ENCODE measurements at places on chromosomes 12 and 14.
A peak's percentile ranks its signal among the peaks of the same experiment; 100 is the strongest.

GRCh38 chr12:63353559-63353958 lies 202.6 kb upstream of the AVPR1A start:
- no peak for DNase-seq

- DNase-seq = no peak
Measured at GRCh38 chr14:67377916-67378315, 17.8 kb downstream of the EIF2S1 start.

- DNase-seq = no peak
Measured at GRCh38 chr12:57227315-57228115, 2.0 kb upstream of the SHMT2 start.

DNA sequence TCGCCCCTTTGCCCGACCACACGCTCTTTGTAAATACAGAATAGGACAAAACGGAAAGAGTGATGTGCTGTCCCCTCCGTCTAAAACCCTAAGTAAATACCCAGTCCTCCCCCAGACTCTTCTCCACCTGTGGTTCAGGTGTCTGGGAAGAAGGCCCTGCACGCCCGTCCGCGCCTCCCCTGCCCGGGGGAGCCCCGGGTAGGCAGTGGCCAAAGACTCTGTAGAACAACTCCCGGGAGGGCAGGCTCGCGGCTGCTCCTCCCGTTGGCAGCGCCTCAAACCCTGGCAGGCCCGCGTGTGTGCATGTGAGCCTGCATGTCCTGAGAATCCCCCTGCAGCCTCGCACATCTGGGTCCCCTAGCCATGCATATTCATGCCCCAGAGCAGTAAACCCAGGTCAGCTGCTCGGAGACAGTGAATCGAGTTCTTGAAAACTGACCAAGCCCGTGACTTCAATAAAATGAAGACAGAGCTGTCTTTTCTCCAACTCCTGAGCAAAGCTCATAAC lies 165.8 kb downstream of the MON2 start:
- DNase-seq = no peak

GRCh38 chr12:105852951-105853350 lies 285.8 kb downstream of the NUAK1 start:
- no peak for DNase-seq

GRCh38 chr12:109723311-109723881 lies 9.8 kb downstream of the FAM222A start:
- DNase-seq = no peak

GRCh38 chr14:36661506-36662257 lies at the start of gene PAX9:
PAX9 (plus strand) TSS chr14:36661860; CDS start chr14:36662090, 230 bp downstream.
- DNase-seq = peak; percentile 53

GRCh38 chr14:92601757-92602417 lies 88.3 kb downstream of the RIN3 start:
- no peak for DNase-seq

GRCh38 chr12:92784797-92785562 lies 82.2 kb downstream of the PLEKHG7 start:
- no peak for DNase-seq

DNA sequence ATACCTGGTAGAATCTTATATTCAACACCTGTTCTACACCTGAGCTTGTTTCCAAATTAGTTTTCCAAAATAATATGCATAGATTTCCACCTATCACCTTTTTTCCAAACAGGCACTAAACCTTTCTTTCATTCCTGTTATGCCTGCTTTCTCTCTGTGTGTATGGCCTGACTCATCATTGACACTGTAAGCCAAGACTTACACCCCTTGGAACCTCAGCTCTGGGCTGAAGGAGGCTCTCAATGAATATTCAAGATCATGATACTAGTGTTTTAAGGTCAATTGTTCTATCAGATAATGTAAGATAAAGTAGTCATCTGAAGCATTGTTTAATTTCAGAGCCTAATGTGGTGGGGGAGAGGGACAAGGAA lies 1193.3 kb downstream of the FLRT2 start:
- no peak for DNase-seq

GRCh38 chr14:100422556-100423316 lies 99.6 kb downstream of the SLC25A47 start:
- no peak for DNase-seq

DNA sequence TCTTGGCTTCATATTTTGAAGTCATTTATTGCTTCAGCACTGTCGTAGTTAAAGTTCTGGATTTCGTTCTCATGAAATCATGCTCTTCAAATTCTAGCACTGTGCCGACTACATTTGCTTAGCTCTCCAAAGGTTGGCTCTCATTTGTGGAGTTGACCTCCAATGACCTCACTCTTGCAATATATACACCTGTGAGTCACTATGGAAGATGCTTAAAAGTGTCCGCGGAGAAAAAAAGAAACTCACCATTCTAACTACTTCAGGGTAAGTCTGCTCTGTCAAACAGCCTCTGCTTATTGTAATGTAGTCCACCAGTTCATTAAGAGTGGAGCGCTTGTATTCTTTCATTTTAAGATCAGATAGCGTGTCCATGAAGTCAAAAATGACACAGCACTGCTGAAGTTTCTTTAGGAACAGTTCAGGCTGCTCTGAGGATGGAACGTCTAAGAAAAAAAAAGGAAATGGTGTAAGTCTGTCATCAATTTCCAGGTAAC lies 89.7 kb downstream of the PPP2R5E start:
- no peak for DNase-seq

DNA sequence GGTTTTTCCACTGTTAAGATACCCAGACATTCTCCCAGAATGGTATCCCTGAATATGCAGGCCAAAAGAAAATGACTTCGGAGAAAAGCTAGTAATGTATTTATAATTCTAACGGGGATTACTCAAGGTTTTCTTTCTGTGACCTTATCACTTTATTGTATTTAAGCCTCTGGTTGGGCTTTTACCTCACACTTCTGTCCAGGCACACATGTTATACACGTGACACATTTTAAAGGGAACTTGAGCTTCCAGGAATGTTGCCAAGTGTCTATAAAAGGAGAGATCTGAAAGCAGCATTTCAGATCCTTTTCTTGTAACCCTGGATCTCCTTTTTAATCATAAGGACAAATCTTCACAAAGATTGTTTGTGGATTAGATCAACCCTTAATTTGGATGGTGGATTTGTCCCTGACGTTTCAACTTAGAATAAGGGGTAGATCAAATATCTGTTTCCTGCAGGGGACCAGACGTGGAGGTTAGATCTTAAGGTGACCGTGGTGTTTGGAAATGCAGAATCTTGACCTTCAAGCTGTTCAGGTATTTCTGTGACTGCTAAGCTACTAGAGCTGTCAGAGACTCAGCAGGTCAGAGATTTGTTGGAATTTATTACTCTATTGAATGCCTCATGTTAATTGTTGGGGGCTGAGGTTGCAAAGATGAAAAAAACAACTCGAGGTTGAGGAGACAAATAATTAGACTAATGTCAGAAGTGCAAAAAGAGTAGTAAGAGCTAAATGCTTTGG lies 1.5 kb downstream of the CIPC start:
- no peak for DNase-seq

GRCh38 chr12:93918900-93919299 lies 229.5 kb upstream of the PLXNC1 start:
- no peak for DNase-seq

- no peak for DNase-seq
Measured at GRCh38 chr14:88379706-88380343, 5.6 kb upstream of the SPATA7 start.

DNA sequence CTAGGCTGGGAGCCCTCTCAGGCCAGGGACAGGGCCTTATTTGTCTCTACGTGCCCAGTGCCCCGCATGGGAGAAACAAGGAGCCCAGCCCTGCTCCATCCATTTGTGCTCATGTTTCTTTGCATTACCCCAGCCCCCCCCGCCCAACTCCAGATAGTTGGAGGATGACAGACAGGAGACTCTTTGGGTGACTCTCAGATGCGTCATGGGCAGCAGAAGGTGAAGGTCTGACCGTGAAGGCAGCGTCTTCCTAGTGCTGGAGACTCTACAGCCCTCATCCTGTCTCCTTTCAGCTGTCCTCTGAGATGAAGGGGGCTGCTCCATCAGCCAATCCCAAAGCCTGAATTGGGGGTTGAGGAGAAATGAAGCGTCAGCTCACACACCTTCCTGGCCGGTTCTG lies 283 bp upstream of the PSMB11 start:
- no peak for DNase-seq

- DNase-seq = no peak
Measured at GRCh38 chr12:122651520-122652224, 51.5 kb downstream of the HCAR2 start.

- DNase-seq = no peak
Measured at GRCh38 chr12:80316222-80316621, 127.8 kb upstream of the PTPRQ start.

DNA sequence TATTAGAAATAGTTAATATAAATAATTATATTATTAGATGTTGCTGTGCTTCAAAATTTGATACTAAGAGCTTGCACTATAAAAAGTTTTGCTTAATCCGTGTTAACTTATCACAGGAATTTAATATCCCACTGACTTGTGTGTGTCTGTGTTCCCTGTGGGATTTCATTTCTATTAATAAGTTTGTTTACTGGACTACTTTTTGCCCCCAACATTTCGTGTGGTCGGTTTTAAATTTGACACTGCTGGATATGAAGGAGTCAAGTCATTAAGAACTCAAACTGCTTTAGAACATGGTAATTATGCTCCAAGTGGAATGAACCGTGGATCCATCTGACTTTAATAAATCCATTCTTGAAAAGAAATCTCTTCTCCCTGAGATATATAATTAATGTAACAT lies 182.2 kb upstream of the NUDT4 start:
- no peak for DNase-seq

GRCh38 chr12:123645878-123646277 lies 12.2 kb downstream of the GTF2H3 start:
- DNase-seq = no peak

DNA sequence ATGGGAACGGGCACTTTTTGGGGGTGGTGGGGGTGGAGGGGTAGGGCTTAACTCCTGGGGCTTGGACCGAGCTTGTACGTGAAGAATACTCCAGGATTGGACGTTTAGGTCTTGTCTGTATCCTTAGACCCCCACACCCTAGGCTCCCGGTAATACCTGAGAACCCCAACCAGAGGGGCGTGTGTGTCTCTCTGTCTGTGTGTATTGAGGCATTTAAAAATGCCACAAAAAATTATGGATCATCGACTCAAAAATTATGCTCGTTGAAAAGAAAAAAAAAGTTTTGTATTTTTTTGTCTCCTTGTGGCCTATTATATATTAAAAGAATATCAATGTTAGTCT lies 459 bp downstream of the PPFIBP1 start:
- DNase-seq = no peak

GRCh38 chr14:74605531-74606223 lies 6.4 kb downstream of the LTBP2 start:
- DNase-seq = no peak

DNA sequence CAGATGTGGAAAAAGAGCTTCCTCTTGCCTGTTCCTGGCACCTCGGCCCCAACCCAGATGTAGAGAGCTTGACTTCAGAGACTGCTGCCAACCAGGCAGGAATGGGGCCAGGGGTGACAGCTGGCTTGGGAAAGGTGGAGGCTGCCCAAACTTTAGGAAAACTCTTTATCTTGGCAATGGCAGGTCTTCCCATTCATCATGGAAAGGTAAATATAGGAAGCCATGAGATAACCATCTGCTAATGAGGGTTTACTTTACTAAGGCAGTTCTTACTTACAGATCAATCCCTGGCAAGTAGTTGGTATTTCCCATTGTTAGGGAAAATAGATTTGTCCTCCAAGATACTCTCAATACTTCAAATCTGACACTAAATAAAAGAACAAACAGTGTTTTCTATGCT lies 143.1 kb upstream of the NUDT4 start:
- no peak for DNase-seq

DNA sequence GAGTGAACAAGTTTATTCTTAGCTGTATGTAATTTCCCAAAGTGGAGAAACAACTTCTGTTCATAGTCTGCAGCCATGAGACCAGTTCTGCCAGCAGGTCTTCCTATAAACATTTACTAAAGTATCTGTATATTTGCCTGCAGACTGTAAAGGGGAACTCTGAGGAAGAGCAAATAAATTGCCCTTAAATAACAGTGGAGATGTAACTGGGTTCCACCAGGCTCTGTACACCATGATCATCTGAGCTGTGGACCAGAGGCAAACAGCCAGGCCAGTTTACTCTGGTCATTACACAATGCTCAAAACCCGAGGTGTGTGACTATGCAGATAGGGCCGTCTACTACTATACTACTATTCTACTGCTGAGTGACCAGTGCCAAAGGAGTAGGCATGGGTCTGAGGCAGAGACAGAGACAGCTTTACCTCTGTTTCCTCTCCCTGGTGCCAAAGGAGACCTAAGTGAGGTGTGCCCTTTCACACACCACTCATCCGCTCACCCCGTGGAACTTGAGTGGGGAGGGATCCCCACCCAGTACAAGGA lies 21.1 kb upstream of the CERS5 start:
- no peak for DNase-seq

DNA sequence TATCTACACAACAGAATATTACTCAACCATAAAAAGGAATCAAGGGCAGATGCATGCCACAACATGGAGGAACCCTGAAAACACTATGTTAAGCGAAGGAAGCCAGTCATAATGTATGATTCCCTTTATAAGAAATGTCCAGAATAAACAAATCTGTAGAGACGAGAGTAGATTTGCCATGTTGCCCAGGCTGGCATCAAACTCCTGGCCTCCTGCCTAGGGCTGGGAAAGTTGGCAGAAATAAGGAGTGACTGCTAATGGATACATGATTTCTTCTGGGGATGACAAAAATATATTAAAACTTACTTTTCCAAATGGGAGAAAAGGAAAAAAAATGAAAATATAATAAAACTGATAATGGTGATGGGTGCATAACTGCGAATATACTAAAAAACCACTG lies 10.9 kb downstream of the CLIP1 start:
- no peak for DNase-seq

DNA sequence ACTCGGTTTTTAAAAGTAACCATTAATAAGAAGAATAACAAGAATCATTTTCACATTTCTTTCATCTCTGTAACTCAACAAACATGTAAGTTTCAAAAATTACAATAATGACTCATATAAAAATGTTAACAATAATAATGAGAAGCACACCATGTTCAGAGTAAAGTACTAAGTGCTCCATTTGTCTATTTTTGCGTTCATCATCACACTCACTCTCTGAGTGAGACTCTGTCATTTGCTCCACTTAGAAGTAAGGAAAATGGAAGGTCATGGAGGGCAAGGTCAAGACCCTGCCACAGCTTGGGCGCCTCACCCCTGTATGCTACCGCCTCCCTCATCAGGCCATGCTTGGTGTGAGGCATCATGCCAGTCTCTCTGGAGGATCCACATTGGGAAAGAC lies 129.9 kb downstream of the TMEM30B start:
- DNase-seq = no peak

GRCh38 chr14:58107041-58107440 lies 45.0 kb downstream of the ARMH4 start:
- DNase-seq = no peak

GRCh38 chr12:98594050-98594835 lies 757 bp downstream of the SLC25A3 start:
- no peak for DNase-seq

- no peak for DNase-seq
Measured at GRCh38 chr12:69431591-69432222, 38.5 kb upstream of the FRS2 start.
